Right ventricle myocardium inferior (tissue), 1 donor: ENCODE measurements at places on chromosomes 4 and X.

DNA sequence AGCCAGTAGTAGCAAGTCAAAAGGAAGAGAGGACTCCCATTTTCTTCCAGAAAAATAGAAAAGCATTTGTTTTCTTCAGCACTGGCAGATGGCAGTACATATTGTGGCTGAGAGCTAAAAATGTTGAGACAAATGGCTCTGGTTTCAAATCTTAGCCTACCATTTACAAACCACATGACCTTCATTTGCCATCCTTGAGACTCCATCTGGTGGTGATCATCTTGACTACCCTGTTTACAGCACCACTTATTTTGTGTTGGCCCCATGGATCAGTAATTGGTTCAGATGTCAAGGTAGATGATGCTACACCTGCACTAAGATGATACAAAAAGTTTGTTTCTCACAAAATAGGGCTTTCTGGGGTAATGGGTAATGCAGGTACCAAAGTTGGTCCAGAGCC, 951.8 kb upstream of the IGFBP7 start:
- DNase-seq: no peak

DNA sequence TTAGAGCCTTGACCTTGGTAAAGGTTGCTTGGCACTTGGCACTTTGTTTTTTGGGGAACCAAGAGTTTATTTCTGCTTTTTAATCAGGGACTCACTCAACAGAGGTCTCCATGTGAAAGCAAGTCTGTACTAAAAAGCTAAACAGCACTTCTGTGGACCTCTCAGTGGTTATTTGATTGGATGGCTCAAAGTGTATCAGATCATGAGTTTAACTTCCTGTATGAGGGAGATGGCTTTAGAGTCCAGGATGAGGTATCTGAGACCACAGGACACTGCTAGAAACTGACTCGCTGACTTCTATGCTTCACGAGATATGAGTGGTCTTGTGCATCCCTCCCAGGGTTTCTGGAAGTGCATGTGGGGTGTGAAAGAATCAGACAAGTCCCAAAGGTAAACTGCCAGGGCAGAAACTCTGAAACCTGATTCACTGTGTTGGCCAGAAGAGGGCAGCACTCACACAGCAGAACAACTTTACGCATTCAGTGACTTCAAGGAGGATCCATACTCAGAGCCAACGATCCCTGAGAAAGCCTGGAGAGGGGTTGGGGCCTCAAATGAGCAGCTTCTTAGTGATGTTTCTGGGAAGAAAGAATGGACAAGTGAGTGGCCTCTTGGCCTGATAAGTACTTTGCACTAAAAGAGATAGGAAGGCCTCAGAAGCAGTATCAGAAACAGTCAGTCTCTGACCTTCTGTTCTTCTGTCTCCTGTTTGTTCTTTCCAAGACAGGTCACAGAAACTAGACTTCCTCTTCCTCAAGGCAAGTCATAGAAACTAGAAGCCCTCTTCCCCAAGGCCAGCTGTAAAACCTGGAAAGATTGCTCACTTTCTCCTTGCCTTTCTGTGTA, 220.3 kb upstream of the CXCL13 start:
- DNase-seq: no peak

DNA sequence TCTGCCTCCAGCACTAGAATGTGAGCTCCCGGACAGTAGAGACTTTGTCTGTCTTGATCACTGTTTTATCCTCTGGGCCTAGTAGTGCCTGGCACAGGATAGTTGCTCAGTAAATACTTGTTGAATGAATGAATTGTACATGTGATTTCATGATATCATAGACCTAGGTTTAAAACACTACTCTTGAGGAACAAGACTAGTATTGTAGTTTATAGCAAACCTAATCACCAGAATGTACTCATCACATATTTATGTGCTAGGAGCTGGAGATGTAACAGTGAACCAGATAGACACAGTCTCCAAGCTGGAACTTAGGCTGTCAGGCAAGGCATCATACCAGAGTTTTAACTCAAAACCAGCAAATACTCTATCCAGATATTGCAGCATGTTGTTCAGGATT, 23.5 kb downstream of the GAB3 start:
- no peak for DNase-seq

GRCh38 chrX:39176105-39176504, 374.8 kb downstream of the MID1IP1 start:
- no peak for DNase-seq

- peak; percentile 56 for DNase-seq
Measured at GRCh38 chr4:633976-634598, 8.7 kb downstream of the PDE6B start.

DNA sequence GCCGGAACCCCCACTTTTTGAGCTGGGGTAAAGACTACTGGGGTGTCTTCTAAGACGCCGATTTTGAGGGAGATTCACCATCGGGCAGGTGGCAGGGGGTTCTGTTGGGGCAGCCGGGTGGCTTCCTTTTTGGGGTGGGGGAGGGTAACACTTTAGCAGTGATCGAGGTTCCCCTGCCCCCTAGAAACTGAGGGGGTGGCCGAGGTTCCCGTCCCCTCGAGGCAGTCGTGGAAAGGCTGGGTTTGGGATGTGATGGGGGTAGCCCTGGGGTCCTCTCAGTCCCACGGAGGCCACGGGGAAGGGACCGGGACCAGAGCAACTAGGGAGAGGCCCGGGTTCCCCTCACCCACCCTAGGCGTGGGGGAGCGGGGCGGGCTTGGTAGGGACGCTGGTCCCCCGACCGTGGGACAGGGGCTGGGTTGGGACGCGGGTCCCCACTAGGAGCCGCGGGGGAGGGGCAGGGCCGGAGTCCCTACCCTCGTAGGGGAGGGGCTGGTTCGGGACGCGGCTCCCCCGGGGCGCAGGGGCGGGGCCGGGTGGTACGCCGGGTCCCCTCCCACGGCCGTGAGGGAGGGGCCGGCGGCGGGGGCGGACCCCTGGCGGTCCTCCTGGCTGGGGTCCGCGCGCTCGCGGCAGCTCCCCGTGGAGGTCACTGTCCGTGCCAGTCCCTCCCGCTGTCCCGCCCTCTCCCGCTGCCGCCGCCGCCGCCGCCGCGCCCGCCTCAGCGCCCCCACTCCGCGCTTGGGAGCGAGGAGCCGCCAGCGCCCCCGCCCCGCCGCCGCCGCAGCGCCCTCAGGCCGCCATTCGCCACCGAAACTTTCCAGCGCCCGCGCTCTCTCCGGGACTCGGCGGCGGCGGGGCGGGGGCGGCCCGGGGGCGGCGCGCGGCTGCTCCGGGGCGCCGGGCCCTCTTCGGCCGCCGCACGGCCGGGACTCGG, at the start of gene TBL1X:
TSS of gene TBL1X (plus strand) at position 624 of the 937 bp plus-strand sequence. CDS start 188,529 bp downstream, outside the sequence.
- peak; percentile 80 for DNase-seq

- no peak for DNase-seq
Measured at GRCh38 chr4:171676555-171677215, 136.5 kb upstream of the GALNTL6 start.

- no peak for DNase-seq
Measured at GRCh38 chrX:625137-625691, 5.4 kb upstream of the SHOX start.

DNA sequence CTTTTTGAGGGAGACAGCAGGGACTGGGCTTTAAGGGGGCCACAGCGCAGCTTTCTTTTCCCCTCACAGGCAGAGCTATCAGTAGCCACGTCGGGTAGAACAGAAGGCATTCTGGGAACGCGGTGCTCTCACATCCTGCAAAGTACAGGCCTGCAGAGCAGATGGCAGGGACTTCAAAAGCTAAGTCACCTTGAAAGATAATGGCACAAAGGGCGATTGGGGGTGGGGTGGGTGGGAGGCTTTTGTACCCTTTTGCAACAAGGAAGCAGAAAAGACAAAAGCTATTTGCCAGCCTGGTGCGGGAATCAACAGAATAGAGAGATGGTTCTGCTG, 93.9 kb downstream of the PHKA2 start:
- DNase-seq: no peak

- no peak for DNase-seq
Measured at GRCh38 chrX:140794642-140795041, 85.1 kb downstream of the LINC00632 start.

DNA sequence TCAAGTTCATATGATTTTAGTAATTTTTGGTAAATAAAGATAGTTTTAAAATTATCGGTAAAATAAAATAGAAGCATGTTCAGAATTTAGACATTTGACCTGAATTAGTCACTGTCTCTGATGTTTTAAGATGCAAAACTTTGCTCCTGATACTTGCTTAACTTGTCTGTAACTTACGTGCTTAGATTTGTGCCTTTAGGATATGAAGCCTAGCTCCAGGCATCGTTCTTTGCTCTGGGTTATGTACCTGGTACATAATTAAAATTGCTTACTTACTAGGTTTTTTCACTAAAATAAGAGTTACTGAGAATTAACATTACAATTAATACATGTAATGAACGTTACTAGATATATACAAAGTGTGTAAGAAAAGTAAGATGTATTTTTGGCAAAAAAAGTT, 24.9 kb upstream of the AADAT start:
- DNase-seq: no peak

DNA sequence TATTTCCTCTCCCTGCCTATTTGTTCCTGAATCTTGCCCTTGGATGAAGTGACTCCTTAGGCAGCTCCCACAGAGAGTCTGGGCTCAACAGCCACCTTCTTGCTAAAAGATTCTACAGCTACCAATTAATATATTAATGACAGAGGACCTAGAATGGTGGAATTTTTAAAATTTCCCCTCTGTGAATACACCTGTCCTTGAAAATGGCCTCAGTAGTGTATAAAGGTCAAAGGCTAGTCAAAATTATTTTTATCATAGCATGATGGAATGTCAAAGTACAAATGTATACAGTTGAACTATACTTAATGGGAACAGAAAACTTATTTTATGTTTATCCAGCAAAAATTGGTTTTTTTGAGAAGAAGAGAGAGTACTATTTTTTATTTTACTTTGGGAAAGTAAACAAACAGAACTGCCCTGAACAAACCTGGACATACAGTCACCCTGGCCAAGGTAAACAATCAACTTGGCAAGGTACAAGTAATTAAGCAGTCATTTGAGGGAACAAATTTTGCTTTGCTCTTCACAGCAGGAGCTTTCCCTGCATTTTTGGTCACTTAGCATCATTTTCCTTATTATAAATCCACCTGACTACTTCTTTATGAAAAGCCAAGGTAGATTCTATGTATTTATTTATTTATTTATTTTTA, 250.8 kb downstream of the INPP4B start:
- DNase-seq: no peak

- no peak for DNase-seq
Measured at GRCh38 chrX:482702-483203, 96.0 kb upstream of the PPP2R3B start.

GRCh38 chrX:110172215-110172614, 145.7 kb downstream of the AMMECR1 start:
- no peak for DNase-seq

DNA sequence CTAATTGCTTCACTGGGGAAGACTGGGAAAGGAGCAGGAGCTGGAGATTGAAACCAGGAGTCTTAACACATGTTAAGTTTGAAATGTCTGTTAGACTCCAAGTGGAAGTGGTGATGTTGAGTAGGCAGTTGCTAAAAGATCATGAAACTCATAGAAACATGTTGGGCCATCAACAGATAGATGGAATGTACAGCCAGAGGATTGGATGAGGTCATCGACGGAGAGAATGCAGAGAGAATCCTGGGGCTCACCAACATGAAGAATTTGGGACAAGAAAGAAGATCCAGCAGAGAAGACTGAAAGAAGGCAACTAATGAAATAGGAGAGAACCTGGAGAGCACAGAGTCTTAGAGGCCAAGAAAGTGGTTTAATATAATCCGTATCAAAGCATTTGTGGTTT, 19.4 kb upstream of the TSPAN5 start:
- no peak for DNase-seq

- no peak for DNase-seq
Measured at GRCh38 chr4:65635051-65635821, 35.1 kb downstream of the EPHA5 start.

DNA sequence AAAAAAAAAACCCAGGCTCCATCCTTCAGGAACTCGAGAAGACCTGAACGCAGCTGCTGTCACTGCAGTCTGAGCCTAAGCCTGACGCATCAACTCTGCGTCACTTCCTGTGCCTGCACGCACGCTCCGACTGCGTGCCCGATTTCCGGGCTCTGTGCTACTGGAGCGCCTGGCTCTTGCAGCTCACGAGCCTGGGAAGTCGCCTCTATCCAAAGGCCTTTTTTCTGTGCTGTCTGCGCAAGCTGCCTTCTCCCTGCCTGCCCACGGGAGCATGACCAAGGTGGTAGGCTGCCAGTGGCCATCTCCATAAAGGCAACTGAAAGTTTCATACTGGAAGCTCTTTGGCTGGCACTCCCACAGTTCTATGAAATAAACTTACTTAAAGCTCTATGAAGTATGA, 9.9 kb upstream of the GASK1B start:
- no peak for DNase-seq

DNA sequence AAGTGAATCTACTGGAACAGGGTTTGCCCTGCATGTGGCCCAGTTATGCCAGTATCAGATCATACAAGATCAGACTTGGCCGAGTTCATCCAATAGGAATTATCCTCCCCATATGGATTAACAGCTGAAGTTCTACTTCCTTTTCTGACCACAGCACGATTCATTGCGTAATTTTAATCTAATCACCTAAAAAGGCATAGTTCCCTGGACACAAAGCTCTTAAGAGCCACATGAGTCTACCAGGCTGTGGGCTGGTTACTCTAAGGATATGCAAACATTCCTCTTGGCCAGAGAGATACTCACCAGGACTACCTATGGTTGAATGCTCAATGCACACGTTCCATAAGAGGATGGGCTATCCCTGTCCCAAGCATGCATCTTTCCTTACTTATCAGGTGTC, 46.9 kb downstream of the CHST7 start:
- no peak for DNase-seq

DNA sequence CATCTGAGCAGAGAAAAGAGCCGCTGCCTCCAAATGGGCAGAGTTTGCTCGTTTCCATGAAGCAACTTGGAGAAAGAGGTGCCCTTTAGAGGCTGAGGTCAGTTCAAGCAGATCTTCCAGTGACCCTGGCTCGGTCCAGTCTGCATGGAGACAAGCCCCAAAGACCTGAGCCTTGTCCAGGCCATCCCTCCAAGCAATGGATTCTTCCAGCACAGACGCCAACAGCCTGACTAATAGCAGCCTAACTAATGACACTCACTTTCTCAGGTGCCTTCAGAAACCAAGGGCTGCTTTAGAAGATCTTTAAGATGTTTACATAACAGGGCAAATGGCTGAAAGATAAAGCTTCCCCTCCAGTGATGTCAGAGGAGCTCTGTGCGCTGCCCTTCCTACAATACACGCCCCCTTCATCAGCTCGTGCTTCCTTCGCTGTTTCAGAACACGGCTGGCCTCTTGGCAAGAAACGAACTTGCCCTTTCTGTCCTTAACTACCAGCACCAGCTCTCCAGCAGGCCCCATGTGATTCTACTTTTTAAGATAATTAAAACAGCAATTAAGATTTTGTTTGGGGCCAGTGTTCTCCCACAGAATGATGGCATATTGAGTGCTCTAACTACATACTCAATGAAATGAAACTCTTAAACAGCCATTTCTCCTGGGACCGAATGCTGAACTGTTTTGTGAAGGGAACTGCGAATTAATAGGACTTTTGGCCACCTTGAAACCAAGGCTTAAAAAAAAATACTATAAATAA, 119.0 kb downstream of the GPR143 start:
- no peak for DNase-seq

- DNase-seq: no peak
Measured at GRCh38 chrX:115900425-115900824, 270.1 kb upstream of the AGTR2 start.

- no peak for DNase-seq
Measured at GRCh38 chr4:14848229-14848628, 154.1 kb upstream of the CPEB2 start.

- no peak for DNase-seq
Measured at GRCh38 chrX:79079477-79079876, 65.0 kb upstream of the GPR174 start.
